Stimulated activated CD8-positive, alpha-beta memory T cell treated with anti-CD3 and anti-CD28 coated beads, Interleukin-12 subunit alpha, Interleukin-12 subunit beta, amount 100 ng/mL, for 4 hours (primary cell): ENCODE measurements at places on chromosomes 1 and 21.

- no peak for DNase-seq
These were observed 58.8 kb upstream of the C1orf115 start for GRCh38 chr1:220631238-220631815.

- DNase-seq, result no peak
These were observed 34.2 kb upstream of the ABCD3 start for GRCh38 chr1:94383966-94384408.

DNA sequence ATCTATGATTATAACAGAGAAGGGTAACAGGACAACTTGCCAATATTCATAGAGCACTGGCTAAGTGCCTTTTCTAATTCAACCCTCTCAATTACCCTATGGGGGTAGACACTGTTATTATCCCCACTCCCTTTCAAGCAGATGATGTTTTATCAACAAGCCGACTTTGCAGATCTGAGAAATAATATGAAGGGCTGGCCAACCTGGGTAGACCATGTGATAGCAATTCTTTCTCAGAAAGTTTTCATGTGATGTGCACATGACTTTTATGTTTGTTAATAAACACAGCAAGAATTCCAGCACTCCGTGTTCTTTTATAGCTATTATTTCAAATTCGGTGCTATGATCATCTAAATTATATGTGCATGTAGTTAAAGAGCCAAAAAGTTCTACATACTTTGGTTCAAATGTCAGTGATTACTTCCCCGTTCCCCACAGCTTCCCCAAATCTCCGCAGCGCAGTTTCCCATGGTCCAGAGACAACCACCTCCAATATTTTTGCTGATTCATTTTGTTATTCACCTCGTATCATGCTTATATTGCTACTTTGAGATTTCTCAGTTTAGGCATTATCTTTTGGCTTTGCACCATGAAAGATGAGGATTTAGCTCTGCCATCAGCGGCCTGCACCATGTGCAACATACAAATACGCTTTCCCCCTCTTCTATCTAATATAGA, 96.7 kb upstream of the GADD45A start:
- no peak for DNase-seq

DNA sequence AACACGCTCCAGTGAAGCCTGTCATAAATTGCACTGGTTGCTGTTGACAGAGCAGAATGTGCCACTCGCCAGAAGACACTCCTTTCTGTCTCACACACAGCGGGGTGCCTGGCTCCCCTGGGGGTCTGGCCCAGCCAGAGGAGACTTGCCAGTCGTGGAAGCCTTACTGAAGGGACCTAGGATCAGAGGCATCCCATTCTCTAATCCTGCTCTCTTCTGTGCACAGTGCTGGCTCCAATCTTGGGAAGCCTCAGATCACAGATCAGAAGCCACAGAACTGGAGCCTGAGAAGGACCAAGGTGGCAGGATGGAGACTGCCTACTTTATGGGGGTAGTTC, 1.4 kb downstream of the SLC9A1 start:
- no peak for DNase-seq

- DNase-seq, result no peak
These were observed 85.3 kb downstream of the MAP3K21 start for GRCh38 chr1:233412812-233413211.
